ENCODE measurements at places on chromosomes 2 and 18. TPM values are rescaled to one million over a fixed set of nuclear protein-coding genes. Genes with fewer than 3 reads are reported as not detected.

Gene PLA2R1
- total RNA-seq, result 28.3 TPM

- H3K27ac ChIP-seq, result no peak overlapping the region
- no peaks in the 10 kb centered on the region for H3K4me1 ChIP-seq
- DNase-seq, result no peak
- no peaks in the 10 kb centered on the region for H3K36me3 ChIP-seq
- H3K27me3 ChIP-seq, result no peaks in the 10 kb centered on the region
Observed at GRCh38 chr18:73741946-73742345, 405.7 kb downstream of the FBXO15 start.

- no peak for DNase-seq
- H3K36me3 ChIP-seq, result no peaks in the 10 kb centered on the region
- no peaks in the 10 kb centered on the region for H3K4me1 ChIP-seq
- H3K27ac ChIP-seq, result no peak overlapping the region
- H3K4me3 ChIP-seq, result no peak overlapping the region
Observed at GRCh38 chr2:232866104-232866503, 4.0 kb upstream of the SNORC start.

Gene EGR4
- not detected for total RNA-seq

Gene SLC19A3
- total RNA-seq, result 17.3 TPM

Measured in Peyer's patch (tissue), 4 donors.